CD8-positive, alpha-beta memory T cell (primary cell): ENCODE measurements at places on chromosomes 3 and 15.

- no peak for DNase-seq
Measured at GRCh38 chr15:77533578-77534430, 98.9 kb downstream of the LINGO1 start.

- no peak for DNase-seq
Measured at GRCh38 chr3:124934577-124934976, at the start of gene MUC13. Gene MUC13, minus strand, starts transcription at chr3:124934751. Its CDS starts 39 bp downstream, at chr3:124934712.

GRCh38 chr15:38695249-38696108 lies 130.9 kb upstream of the RASGRP1 start:
- no peak for DNase-seq

- DNase-seq = no peak
Measured at GRCh38 chr15:66483131-66483566, 14.4 kb downstream of the SNAPC5 start.

- no peak for DNase-seq
Measured at GRCh38 chr3:67459796-67460195, 194.6 kb downstream of the SUCLG2 start.

DNA sequence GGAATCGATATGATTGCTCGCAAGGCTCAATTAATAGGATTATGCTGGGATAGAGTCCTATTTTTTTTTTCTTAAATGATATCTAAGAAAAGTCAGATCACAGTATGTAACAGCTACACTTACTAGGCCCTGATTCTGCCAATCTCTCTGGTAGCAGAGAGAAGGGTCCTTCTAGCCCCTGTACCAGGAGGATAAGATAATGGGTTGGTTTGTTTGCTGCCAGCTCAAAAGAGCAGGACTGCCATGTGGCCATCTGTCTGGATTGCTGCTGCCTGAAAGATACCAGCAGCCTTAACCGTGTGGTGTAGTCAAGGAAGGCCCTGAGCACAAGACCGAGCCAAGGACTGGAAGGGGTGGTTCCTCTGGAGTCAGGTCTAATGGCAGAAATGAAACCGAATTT lies 236.4 kb downstream of the KLF13 start:
- no peak for DNase-seq

DNA sequence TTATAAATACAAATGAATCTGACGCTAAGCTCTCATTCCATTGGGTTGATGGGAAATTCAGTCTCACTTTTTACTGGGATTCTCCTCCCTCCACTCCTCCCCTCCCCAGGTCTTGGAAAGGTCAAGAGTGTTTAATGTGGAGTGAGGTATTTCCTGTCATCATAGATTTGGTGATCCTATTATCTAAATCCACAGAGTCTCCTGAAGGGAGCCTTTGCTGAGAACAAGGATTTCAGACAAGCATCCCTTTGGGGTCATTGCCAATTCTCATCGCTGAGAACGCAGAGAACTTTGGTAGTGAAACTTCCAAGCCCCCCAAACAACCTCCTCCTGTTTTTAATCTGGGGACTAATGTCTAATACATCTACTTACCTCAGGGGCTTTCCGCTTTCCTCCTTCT lies 297.9 kb downstream of the OTOL1 start:
- no peak for DNase-seq

DNA sequence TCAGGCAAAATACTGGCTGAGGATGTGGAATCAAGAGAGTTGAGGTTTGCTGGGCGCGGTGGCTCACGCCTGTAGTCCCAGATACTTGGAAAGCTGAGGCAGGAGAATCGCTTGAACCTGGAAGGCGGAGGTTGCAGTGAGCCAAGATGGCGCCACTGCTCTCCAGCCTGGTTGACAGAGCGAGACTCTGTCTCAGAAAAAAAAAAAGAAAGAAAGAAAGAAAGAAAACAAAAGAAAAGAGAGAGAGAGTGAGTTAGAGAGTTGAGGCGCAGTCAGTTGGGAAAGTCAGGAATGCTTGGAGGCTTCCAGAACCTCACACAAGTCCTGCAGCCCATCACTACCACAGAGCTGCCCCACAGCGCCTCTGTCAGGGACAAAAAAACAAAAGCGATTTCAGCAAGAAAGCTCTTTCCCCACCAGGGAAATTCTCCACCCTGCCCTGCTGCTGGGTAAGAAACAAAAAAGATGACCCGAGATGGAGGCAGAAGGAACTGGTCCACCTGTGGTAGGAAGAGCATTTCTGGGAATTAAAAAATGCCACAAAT lies 13.8 kb downstream of the HDC start:
- DNase-seq = no peak

- no peak for DNase-seq
Measured at GRCh38 chr3:150699068-150699639, 4.6 kb downstream of the ERICH6 start.

- DNase-seq = peak; percentile 13
Measured at GRCh38 chr3:153026026-153026425, 136.0 kb upstream of the RAP2B start.
